ENCODE measurements at places on chromosomes 4 and X.

GRCh38 chrX:32744921-32745320 is 466.4 kb downstream of the DMD start:
- no peak for DNase-seq

DNA sequence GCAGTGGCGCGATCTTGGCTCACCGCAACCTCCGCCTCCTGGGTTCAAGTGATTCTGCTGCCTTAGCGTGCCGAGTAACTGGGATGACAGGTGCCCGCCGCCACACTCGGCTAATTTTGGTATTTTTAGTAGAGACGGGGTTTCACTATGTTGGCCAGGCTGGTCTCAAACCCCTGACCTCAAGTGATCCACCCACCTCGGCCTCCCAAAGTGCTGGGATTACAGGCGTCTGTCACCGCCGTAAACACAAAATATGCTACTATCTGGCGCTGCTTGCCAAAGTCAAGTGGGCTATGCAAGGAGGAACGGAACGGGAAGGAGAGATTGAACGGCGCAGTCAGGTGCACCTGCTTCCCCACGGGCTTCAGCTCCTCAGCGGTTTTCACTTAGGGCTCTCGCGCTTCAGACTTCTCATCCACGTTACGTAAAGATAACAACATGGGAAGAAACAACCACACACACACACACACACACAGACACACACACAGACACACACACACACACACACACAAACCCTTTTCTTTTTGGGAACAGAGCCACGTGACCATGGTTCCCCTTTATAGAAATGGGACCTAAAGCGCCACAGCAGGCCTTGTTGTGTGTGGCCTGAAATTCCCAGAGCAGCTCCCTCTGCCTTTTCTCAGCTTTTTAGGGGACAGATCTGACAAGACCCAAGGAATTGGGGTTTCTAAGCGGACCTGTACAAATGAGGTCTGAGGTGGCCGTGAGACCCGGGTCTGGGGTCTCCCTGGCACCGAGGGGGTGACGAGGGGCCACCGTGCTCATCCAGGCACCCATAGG is 1.5 kb downstream of the P2RY8 start:
- DNase-seq: no peak

- DNase-seq: no peak
Measured at GRCh38 chr4:60201052-60201673, 999.0 kb upstream of the ADGRL3 start.

DNA sequence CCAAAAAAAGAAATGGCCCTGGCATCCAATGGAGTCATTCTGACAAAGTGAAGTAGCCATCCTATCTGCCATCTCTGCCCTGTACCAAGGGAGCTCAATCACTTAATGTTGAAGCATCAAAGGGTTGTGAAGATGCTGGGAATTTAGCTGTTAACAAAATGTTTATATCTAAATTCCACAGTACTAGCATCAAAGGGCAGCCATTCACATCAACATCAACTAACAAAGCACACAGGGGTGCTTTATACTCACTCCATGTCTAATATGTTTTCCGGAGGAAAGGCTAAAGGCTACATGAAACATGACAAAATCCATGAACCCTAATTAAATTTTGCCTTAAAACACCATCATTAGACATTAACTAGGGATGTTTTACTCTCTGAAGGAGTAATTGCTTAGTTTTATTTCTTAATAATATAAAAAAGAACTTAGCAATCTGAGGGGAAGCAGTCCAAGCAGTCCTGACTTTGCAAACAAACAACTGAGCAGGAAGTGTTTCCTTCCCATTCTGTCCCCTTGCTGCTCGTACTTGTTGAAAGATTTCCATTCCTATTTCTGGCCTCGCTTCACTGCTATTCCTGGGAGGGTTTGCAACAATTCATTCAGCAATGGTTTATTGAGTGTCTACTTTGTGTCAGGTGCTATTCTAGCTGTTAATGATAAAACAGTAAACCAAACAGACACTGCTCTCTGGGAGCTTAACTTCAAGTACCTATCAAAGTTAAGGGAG is 208.6 kb upstream of the SLC7A11 start:
- DNase-seq: no peak

DNA sequence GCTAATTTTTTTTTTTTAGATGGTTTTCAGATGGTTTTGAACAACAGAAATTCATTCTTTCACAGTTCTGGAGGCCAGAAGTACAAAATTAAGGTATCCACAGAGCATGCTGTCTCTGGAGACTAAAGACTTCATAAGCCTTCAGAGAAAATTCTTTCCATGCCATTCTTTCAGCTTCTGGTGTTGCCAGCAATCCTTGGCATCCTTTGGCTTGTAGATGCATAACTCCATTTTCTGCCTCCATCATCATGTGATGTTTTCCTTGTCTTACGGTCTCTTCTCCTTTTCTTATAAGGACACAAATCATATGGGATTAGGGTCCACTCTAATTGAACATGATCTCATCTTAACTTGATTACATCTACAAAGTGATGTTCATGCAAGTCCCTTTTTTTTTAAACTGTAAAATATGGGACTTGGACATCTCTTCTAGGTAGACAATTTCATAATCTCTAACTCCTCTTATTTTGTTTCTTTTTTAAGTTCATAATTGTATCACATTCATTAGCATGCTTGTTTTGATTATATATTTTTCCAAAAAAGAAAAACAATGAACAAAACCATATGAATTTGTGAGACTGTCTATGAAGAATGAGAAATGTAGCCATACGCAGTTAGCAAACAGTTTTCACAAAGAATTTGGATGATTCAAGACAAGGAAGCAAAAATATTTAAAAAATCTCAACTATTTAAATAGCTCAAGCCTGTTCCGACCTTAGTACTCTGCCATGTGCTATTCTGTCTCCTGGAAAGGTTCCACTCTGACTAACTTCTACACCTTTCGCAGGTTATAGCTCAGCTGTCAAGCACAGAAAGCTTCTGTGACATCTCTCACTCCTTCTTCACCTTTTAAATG is 53.1 kb upstream of the GIMD1 start:
- DNase-seq: no peak

- DNase-seq: no peak
Measured at GRCh38 chr4:6443035-6444023, 29.1 kb downstream of the PPP2R2C start.

DNA sequence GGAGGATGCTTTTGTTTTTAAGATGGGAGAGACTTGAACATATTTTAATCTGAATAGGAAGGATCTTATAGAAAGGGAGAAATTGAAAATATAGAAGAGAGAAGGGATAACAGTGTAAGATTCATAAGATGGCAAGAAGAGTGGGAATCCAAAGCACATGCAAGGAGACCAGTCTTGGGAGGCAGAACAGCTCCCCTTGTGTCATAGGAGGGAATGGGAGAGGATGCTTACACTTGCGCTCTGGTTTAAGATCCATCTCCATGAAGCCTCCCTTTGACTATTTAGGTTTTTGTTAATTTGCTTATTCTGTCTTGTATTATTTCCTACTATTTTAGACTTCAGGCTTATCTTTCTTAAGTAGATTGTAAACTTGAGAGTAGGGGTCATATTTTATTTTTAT is 42.7 kb downstream of the KIF4A start:
- no peak for DNase-seq

- DNase-seq: no peak
Measured at GRCh38 chr4:47198791-47199190, 167.4 kb downstream of the GABRB1 start.

- DNase-seq: no peak
Measured at GRCh38 chr4:10529291-10530136, 72.3 kb upstream of the ZNF518B start.

GRCh38 chr4:73309211-73309610 is 50.6 kb upstream of the ANKRD17 start:
- DNase-seq: no peak

GRCh38 chrX:145953628-145954027 is 136.0 kb downstream of the SLITRK2 start:
- no peak for DNase-seq

DNA sequence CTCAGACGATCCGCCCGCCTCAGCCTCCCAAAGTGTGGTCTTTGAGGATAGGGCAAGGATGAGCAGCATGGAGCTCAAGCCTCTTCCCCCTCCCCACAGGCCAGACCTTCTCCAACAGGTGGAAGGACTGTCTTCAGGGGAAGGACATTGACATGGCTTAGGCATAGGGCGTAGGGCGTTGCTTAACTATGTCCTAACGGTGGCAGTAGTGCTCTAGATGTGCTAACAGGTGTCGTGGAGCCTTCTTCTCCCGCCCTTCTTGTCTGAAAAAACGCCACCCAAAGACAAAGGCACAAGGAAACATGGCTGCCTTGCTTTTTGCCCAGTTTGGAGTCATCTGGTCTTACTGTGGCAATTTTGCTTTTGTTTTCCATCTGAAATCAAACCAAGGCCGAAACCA is 219.8 kb downstream of the OR13H1 start:
- peak; percentile 67 for DNase-seq

GRCh38 chr4:13921805-13922204 is 294.3 kb upstream of the BOD1L1 start:
- no peak for DNase-seq

DNA sequence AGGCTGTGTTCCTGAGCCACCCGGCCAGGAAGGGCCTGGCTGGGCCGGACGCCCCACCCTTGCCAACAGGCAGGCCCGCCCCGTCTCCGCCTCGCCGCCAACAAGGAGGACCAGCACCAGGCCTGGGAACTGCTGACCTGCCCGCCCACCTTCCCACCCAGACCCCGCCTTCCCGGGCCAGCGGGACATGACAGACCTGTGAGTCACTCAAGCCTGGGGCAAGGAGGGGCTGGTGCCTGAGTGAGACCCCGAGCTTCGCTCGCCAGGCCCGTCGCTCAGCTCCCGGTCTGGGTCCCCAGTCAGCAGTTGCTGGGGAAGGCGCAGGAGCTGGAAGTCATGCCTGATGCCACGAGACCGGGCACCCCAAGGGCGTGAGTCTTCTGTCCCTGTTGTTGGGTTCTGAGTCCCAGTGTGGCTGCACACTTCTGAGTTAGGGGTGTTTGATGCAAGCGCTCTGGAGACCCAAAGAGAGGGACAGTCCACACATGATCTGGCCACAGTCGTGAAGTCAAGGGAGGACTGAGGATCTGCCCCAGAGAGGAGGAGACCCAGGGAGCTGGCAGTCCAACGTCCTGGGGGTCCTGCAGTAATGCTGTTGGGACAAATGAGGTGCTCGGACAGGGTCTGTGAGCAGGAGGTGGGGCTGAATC is at the start of gene DNASE1L1:
DNASE1L1 (minus strand) TSS at position 33 of the 650 bp plus-strand sequence. CDS start 3,686 bp downstream, outside the sequence.
- DNase-seq: peak; percentile 68

GRCh38 chr4:168362025-168362401 is 43.5 kb upstream of the DDX60 start:
- no peak for DNase-seq

DNA sequence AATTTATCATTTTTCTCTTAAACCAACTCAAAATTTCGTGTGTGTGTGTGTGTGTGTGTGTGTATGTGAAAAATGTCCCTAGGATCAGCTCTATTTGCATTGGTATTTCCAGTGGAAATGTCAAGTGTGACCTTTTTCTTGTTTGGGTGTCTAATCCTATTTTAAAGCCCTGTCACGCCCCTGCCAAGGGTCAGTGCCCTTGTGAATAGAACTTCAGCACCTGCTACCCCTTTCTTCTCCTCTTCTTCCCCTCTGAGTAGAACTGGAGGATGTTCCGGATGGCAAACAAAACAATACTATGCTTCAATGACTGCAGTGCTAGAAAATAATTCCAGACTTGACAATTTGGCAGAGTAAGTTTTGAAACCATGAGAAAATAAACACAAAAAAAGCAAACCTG is 67.3 kb downstream of the SPRY1 start:
- DNase-seq: no peak

- DNase-seq: no peak
Measured at GRCh38 chrX:142256935-142257334, 51.8 kb upstream of the MAGEC2 start.

DNA sequence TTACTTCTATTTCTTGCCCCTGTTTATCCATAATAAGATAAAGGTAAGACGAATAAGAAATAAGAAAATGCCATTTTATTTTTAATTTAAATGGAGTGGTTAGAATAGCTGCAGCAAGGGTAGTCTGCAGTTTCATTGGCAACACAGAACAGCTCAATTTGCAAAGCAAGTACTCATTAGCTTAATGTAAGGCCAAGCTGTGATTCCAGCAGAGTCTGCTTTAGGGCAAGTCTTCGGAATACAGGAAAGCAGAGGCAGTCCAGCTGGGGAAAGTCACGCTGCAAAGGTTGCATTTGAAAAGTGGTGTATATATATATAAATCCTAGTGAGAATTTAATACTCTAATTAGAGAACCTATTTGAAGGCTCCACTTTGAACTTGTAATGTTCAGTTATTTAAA is 59.0 kb downstream of the ANXA10 start:
- DNase-seq: no peak

GRCh38 chr4:98662626-98663225 is 4.3 kb upstream of the TSPAN5 start:
- no peak for DNase-seq

DNA sequence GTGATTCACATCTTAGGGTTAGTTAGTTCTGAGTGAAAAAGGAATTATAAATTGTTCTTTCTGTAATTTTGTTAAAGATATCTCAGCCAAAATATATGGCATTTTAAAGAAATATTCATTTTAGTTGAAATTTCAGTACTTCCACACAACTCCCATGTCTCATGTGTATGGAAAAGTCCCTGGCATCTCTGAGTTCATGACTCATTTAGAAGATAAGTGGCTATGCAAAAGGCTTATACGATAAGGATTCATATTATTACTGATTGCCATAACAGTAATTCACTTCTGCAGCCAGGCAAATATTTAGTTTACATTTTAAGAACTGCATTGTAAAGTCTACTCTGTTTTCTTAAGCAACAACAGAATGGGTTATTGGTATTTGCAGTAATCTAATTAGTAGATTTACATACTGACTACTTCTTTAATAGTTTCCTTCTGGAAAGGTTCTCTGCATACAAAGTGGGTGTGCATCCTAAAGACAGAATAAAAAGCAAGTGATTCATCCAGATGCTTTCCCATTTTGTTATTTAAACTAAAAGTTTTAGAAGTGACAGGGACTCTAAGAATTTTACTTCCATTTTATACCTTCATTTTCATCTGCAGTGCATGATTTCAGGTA is 682.4 kb upstream of the PABPC4L start:
- DNase-seq: no peak

GRCh38 chr4:140854168-140854567 is 98.0 kb upstream of the TBC1D9 start:
- DNase-seq: no peak

GRCh38 chr4:2588259-2588658 is 51.8 kb downstream of the FAM193A start:
- no peak for DNase-seq

GRCh38 chrX:99938464-99938863 is 471.6 kb downstream of the PCDH19 start:
- no peak for DNase-seq

DNA sequence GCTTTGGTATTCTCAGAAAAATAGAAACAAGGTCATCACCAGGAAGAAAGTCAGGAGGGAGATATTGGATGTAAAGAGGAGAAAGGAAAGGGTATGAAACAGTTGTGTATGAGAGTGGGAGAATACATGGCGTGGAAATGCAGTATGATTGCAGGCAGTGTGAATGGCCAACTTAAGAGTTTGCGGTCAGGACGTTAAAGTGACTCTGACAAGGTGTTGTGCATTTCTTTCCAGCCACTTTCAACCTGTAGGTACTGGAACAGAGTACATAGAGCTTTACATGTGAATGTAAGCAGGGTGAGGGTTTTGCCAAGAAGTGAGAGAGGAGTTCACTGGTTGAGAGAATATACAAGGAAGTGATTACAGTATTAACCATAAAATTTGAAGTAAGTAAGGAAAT is 15.7 kb downstream of the ATP10D start:
- DNase-seq: no peak
